ENCODE measurements at places on chromosomes 12 and 14. TPM values are rescaled to one million over a fixed set of nuclear protein-coding genes. Genes with fewer than 3 reads are reported as not detected.

The EXOC3L4 gene
- not detected for total RNA-seq

The SLC5A8 gene
- not detected for total RNA-seq

The GLIPR1 gene
- total RNA-seq, result 220 TPM

The NAP1L1 gene
- 614 TPM for total RNA-seq
